Suppressor macrophage (primary cell): ENCODE measurements at places on chromosomes 1 and 21.

DNA sequence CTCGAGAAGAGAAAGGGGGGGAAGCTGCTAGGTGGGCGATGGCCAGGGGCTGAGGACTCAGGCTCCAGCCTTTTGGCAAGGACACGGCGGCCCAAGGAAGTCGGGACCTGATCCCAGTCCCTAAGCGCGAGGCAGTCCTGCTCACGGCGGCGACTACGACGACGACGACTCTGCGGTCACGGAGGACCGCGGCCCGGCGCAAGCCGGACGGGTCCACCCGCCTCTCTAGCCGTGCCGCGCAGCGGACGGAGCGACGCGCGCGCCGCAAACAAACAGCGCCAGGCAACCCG is 401 bp downstream of the WNT9A start:
- no peak for DNase-seq

- DNase-seq, result no peak
Observed at GRCh38 chr21:45558044-45558721, 15.9 kb upstream of the SLC19A1 start.

DNA sequence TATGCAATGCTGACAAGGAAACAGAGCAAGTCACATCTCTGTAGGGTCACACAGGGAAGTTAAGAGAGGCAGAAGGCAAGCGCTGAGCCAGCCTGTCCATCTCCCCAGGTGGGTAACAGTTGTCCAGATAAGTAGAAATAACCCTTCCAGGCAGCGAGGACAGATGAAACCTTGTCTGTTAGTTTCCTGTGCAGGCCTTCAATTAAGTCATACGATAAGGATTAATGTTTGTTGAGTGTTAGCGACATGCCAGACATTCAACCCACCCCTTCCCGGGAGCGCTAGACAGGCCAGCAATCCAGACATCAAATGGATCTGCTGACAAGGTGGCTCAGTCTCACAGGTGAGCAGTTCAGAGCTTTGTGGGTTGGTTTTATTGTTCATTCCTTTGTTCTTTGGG is 221.5 kb upstream of the FMN2 start:
- DNase-seq, result no peak

- no peak for DNase-seq
Observed at GRCh38 chr1:164830628-164831027, 271.6 kb downstream of the PBX1 start.

GRCh38 chr21:46188226-46189212 is 4.3 kb upstream of the SPATC1L start:
- DNase-seq, result peak; percentile 73

DNA sequence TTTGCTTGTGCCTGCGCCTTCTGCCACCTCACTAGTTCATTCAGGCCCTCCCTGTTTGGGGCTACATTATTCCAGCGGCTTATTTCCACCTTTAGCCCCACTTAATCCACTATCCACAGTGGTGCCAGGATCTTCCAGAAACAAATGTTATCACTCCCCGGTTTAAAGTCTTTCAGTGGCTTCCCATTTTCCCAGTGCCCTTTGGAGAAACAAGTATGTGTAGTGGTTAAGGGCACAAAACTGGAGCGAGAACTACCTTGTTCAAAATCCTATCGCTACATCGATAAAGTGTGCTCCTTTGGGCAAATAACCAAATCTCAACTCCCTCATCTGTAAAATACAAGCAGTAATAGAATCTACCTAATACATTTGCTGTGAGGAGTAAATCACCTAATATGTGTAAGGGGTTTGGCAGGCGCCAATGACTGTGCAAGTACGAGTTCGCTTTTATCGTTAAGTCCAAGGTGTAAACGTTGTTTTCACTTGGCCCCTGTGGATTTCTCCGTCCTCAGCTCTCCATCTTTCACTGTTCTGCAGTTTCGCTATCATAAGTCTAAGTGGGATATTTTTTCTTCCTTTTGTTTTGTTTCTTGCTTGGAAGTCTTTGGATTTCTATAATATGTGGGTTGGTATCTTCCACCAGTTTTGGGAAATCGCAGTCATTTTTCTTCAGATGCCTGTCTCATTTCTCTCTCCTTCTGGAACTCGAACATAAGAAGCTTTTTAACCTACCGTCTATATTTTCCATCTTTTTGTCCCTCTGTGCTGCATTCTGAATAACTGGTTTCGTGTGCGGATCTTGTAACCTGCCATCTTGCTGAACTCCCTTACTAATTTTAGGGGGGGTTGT is 844 bp upstream of the MEAF6 start:
- no peak for DNase-seq

DNA sequence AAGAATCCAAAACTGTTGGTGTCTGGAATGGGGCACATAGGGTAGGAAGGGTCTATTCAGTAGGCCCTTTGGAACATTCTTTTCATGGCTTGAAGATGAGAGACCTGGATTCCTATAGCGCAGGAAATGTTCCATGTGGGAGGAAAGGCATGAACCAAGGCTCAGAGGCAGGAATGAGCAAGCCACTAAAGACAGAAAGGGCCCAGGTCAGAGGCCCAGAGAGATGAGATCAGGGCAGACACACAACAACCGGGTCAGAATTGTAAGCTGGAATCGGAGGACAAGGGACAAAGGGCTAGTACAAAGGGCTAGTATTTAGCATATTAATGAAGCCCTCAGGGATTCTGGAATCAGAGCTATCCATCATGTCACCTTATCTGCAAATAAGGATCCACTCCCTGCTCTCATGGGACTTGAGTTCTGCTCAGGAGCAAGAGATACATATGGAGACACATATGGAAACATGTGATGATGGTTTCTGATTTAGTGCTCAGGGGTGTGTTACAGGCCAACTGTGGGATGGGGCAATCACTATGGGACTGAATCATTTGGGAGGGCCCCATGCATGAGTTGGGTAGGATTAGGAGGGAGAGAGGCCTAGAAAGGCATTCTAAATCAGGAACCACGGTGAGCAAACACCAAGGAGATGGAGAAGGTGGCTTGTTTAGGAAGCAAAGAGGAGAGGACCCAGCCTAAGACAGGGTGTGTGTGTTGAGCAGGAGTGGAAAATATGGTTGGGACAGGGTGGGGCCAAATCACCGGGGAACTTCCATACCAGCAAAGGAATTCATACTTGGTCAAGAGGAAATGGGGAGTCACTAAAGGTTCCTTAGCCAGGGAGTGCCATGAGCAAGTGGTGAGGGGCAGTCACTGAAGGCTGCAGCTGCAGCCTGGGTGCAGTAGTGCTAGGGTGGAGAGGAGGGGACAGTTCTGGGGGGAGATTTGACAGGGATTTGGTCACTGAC is 8.6 kb downstream of the NECTIN4 start:
- DNase-seq, result no peak

DNA sequence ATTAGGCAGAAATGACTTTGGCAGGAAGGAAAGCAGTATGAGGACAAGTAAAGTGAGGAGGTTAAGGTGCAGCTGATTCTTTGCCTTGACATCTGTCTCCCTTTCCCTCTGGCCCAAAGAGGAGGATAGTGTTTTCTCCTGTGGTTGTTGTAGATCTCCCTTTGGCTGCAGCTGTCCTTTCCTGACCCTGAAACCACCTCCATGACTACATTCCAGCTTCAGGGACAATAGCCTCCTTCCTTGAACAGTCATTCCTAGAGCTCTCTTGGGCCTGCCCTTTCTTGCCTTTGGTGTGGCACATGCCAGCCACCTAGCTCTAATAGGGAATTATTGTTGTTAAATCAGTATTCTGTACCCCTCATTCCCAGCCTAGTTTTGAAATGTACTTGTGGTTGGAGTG is 6.2 kb downstream of the ZMYM1 start:
- no peak for DNase-seq

DNA sequence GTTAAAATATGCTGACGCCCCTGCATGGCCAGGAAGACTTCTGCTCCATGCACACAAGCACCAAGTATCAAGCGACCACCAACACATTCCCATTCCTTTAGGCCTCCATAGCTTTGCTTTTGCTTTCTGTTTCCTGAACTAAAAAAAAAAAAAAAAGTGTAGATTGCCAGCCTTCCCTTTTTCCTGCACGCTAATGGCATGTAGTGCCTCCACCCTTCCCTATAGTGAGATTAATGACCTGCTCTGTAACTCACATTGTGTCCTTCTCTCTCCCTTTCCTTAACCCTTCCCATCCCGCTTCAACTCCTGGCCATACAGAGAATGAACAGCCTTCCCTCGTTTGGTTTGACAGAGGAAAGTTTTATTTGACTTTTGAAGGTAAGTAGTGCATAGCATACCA is 57.1 kb upstream of the DYNLT5 start:
- DNase-seq, result peak; percentile 15

DNA sequence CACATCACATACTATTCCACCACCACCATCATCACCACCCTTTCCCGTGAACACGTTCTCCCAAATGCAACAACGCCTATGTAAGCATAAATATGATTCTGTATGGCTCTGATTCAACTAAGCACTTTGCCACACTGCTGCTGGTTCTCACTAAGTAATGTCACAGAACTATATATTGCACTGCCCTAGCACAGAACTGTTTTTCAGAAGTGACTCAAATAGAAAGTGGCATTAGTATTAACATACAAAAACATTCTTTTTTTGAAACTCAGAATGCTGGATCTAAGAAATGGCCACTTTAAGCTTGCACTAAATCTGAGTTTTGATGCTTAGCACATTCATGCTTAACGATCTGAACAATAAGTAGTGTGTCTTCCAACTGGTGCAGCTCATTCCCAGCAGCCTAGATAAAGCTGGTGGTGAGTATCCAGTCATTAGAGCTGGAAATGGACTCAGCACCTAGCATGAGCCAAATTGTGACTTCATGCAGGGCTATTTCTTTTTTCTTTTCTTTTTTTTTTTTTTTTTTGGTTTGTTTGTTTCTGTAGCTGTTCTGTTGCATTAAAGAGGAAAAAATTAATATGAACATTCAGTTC is 46.2 kb upstream of the ZC3H11B start:
- peak; percentile 26 for DNase-seq

DNA sequence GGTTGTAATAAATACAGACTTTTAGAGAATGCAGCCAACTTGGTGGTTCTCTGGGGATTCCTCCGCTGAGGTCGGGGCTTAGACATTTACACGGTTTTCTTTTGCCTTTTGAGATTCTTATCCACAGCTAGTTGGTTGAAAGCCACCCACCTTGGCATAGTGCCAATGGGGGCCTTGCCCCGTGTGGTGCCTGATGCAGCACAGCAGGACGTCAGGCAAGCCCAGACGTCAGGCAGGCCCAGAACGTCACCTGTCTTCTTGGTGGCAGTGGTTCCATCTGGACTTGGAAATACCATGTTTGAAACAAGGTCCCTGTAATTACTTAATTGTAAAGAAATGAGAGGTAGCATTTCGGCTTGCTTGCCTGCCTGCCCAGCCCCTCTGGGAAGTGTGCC is 78.5 kb downstream of the GALNT2 start:
- no peak for DNase-seq

- peak; percentile 44 for DNase-seq
Observed at GRCh38 chr1:75632350-75632949, 21.5 kb upstream of the SLC44A5 start.

GRCh38 chr1:10561497-10561896 is 86.7 kb downstream of the PEX14 start:
- DNase-seq, result no peak

DNA sequence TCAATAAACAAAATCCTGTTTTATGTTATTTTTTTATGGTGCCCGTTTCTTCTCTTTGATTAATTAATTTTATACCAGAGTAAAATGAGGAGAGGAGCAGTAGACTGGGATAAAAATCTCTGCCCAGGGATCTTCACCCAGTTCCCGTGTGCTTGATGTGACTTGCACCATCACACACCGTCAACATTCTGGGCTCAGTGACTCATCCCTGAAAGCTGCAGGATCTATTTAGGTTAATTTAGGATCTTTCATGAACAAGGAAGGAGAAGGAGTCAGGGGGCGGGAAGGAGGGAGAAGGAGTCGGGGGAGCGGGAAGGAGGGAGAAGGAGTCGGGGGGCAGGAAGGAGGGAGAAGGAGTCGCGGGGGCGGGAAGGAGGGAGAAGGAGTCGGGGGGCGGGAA is 182.4 kb downstream of the SMYD3 start:
- DNase-seq, result no peak

GRCh38 chr1:30044656-30045144 is 678.7 kb downstream of the MATN1 start:
- DNase-seq, result peak; percentile 43

- no peak for DNase-seq
Observed at GRCh38 chr1:221608835-221609320, 133.0 kb downstream of the DUSP10 start.

DNA sequence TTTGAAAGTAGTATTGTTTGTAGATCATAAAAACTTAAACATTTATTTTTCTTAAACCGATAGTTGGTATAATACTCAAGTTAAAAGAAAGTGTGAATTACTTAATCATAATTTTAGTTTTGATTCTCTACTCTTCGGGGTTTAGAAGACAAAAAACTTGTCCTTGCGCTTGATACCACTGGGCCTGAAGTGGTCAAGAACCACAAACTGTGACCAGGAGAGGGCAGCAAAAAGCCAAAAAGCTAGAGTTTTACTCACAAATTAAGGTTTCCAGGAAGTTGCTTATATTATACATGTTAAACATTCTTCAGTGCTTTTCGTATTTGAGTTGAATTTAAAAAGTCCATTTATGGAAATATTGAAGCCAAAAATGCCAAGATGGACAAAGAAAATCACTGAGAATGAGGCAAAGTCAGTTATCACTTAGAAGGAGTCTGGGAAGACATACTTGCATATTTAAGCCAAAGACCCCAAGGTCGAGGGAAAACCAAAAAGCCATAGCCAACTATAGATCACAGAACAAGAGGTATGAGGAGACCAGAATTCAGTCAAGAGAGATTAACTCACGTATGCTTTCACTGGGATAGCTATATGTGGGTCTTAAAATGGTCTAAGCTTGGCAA is 34.2 kb downstream of the EFCAB7 start:
- peak; percentile 64 for DNase-seq

GRCh38 chr1:204455831-204456145 is 38.8 kb downstream of the PIK3C2B start:
- no peak for DNase-seq

GRCh38 chr1:40132383-40133311 is 28.5 kb upstream of the RLF start:
- DNase-seq, result no peak

GRCh38 chr1:179046808-179047635 is 21.3 kb downstream of the FAM20B start:
- DNase-seq, result no peak

DNA sequence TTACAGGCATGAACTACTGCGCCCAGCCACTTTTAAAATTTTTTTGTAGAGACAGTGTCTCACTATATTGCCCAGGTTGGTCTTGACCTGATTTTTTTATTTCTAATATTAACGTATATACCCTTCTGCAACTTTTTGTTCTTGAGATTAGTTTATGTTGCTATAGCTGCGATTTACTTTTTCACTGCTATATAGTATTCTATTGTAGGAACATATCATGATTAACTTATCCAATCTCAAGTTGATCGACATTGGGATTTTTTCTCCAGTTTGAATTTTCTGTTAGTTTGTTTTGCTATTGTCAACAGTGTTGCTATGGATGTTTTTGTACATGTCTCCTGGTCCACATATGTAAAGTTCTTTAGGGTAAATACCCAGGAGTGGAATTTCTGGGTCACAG is 35.4 kb downstream of the WASF2 start:
- no peak for DNase-seq

GRCh38 chr1:19762175-19762779 is 37.4 kb downstream of the TMCO4 start:
- DNase-seq, result peak; percentile 48
